ENCODE measurements at places on chromosomes 7 and 10. TPM values are rescaled to one million over a fixed set of nuclear protein-coding genes. Genes with fewer than 3 reads are reported as not detected.

DNA sequence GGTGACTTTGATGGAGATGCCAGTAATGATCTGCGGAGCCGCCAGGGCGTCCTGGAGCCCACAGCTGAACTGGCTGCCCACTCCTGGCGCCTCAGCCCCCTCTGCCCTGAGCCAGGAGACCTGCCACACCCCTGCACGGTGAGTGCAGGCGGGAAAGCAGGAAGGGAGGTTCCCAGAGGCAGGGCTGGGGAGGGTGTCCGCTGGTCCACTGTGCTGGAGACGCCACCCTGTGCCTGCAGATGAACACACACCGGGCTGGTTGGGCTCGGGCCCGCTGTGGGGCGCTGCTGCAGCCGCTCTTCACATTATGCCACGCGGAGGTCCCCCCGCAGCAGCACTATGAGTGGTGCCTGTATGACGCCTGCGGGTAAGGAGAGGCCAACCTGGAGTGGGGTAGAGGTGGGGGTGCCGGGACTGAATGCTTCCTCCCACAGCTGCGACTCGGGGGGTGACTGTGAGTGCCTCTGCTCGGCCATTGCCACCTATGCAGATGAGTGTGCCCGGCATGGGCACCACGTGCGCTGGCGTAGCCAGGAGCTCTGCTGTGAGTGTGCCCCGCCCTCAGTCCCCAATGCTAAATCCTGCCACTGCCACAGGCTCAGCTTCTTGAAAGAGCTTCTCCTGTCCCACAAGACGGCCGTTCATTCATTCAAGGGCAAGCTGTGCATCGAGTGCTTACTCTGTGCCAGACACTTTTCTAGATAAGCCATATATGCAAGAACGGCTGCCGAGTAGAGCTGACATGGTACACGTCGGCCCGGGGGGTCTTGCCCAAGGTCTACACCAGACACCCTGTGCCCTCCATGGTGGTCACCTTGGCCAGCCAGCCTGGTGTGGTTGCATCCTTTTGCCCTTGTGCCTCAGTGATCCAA lies 14.3 kb upstream of the ZNF467 start:
- DNase-seq: no peak
- H3K36me3 ChIP-seq: no peaks in the 10 kb centered on the region
- H3K27me3 ChIP-seq: peaks cover 9% of the 10 kb centered on the region

GRCh38 chr7:38872202-38872601 lies 36.8 kb downstream of the VPS41 start:
- H3K27ac ChIP-seq: no peak overlapping the region
- H3K36me3 ChIP-seq: peaks cover 6% of the 10 kb centered on the region
- H3K4me3 ChIP-seq: no peak overlapping the region
- no peaks in the 10 kb centered on the region for H3K27me3 ChIP-seq
- H3K4me1 ChIP-seq: peaks cover 6% of the 10 kb centered on the region
- DNase-seq: no peak

The THSD7A gene
- 2.0 TPM for total RNA-seq

- H3K36me3 ChIP-seq: peaks cover 15% of the 10 kb centered on the region
- peaks cover 2% of the 10 kb centered on the region for H3K4me1 ChIP-seq
- no peaks in the 10 kb centered on the region for H3K27me3 ChIP-seq
- H3K4me3 ChIP-seq: no peak overlapping the region
- no peak for DNase-seq
Observed at GRCh38 chr10:7982727-7983126, 71.8 kb upstream of the GATA3 start.

GRCh38 chr10:133039107-133039802 lies 48.5 kb upstream of the ADGRA1 start:
- H3K36me3 ChIP-seq: no peaks in the 10 kb centered on the region
- no peaks in the 10 kb centered on the region for H3K4me1 ChIP-seq
- H3K27me3 ChIP-seq: peaks cover 14% of the 10 kb centered on the region
- no peak for DNase-seq
- H3K4me3 ChIP-seq: no peak overlapping the region

The ZNF736 gene
- not detected for total RNA-seq

DNA sequence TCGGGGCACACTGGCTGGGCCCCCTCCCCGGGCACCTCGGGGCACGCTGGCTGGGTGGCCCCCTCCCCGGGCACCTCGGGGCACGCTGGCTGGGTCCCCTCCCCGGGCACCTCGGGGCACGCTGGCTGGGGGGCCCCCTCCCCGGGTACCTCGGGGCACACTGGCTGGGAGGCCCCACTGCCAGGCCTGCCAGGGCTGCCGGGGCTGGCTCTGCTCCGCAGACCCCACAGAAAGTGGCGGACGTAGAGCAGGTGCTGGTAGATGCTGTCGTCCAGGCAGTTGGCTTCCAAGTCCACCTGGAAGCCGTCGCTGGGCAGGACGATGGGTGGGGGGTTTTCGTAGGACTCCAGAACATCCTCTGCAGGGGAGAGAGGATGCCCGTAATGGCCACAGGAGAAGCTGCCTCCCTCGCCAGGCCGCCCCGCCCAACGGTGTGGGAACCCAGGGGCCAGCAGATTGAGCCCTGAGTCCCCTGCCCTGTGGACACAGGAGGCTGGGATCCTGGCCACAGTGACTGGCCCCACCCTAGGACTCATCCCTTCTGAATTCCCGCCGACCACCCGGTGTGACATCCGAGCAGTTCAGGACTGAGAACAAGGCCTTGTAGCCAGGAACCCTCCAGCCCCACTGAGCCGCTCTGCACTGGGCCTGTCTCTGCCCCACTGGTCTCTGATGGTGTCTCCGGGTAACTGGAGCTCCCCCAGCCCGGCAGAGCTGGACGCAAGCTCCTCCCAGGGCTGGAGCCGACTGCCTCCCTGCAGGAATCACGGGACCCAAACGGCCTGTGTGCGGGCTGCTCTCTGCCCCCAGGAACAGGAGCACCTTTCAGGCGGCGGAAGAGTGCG lies 28.2 kb downstream of the AP5Z1 start:
- H3K27ac ChIP-seq: no peak overlapping the region
- peaks cover 6% of the 10 kb centered on the region for H3K27me3 ChIP-seq
- DNase-seq: no peak
- no peaks in the 10 kb centered on the region for H3K4me1 ChIP-seq
- H3K36me3 ChIP-seq: no peaks in the 10 kb centered on the region

DNA sequence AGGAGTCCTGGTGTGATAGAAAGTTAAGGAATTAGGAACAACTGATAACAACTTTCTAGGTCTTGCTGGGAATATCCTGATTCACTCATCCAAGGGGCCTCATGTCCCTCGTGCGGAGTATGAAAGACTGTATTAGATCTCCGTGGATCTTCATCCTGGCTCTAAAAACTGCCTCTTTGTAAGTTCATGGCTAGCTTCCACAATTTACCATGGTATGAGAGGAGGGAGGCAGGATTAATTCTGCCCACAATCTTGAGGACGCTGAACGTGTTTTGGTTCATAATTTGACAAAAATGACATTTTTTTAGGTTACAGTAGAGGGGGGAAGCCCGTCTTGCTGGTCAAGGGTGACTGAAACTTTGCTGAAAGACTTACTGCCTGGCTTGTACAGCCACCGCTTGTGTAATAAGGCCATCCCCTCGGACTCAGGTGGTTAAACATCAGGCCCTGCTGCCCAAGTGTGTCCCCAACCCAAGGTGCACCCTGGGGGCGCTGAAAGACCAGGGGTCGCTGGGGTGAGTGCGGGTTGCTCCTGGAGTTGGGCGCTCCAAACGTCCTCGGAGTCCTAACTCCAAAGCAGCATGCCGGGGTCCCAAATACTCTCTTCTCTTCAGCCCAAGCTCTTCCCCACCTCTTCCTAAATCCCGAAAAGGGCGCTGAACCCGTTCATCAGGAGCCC lies 733 bp downstream of the HIBADH start:
- peak overlapping the region; percentile 86 for H3K4me3 ChIP-seq
- no peaks in the 10 kb centered on the region for H3K27me3 ChIP-seq
- H3K4me1 ChIP-seq: peaks cover 17% of the 10 kb centered on the region
- DNase-seq: no peak
- H3K36me3 ChIP-seq: peaks cover 4% of the 10 kb centered on the region

The MPP7 gene
- 37.4 TPM for total RNA-seq

The FBH1 gene
- 77.8 TPM for total RNA-seq

DNA sequence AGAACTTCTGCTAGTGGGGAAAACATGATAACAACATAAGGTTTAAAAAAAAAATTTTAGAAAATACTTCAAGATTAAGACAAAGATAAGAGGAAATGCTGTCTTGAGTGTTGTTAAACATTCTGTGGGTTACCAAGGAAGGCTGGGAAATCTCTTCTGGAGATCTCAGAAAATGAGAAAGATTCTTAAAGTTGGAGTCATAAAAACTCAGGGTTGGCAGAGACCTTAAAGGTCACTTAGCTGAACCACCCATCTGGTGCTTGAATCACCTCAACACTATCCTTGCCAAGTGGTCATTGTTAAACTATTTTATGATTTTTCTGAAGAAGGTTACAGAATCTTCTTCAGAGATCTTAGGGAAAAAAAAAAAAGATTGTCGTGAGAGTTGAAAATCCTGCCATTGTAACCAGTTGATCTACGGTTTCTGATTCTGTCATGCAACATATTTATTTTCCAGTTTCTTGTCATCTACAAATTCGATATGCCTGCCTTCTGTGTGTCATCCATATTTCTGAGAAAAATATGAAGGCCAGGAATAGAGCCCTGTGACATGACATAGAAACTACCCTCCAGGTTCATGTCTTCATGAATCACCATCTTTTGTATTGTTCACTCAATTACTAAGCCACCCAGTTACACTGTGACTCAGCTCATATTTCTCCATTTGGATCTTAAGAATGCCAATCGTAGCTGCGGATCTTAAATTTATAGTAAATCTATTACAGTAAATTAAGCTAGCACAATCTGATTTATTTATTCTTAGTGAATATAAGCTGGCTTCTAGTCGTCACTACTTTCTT lies 179.2 kb downstream of the ST7 start:
- no peak overlapping the region for H3K4me3 ChIP-seq
- H3K27ac ChIP-seq: peak overlapping the region; percentile 83

DNA sequence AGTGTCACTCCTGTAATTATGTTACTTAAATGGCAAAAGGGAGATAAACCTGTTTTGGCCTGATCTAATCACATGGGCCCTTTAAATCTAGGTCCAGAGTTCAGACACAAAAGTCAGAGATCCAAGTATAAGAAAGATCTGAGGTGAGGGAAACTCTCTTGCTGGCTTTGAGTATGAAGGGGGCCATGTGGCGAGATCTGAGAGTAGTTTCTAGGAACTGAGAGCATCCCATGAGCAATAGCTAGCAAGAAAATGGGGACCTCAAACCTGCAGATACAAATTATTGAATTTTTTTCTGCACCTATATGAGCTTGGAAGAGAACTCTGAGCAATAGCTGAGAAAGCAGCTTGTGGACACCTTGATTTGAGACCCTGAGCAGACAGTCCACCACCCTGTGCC lies 27.6 kb downstream of the ANKRD7 start:
- H3K27ac ChIP-seq: no peak overlapping the region
- H3K36me3 ChIP-seq: no peaks in the 10 kb centered on the region
- no peaks in the 10 kb centered on the region for H3K4me1 ChIP-seq

DNA sequence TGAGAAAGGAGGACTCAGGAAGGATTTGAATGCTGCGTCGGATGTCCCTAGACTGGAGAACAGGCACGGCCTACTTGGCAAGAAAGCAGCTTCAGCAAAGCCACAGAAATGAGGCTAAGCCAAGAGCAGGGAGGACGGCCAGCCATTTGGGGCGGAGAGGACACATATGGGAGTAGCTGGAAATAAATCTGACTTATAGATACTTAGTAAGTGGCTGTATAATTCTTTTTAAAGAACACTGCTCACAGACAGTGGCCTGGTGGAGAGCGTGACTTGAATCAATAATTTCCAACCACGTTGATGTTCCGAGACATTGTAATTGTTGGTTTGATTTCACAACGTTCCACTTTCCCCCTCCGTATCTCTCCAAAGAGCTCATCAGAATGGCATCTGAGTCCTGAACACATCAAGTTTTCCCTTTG lies 67.7 kb upstream of the JCAD start:
- DNase-seq: no peak
- no peak overlapping the region for H3K27ac ChIP-seq
- H3K4me3 ChIP-seq: no peak overlapping the region
- H3K27me3 ChIP-seq: peaks cover 19% of the 10 kb centered on the region
- H3K36me3 ChIP-seq: no peaks in the 10 kb centered on the region

GRCh38 chr10:3122486-3123205 lies 49.9 kb downstream of the PITRM1 start:
- DNase-seq: no peak
- H3K36me3 ChIP-seq: peaks cover 37% of the 10 kb centered on the region
- no peaks in the 10 kb centered on the region for H3K27me3 ChIP-seq
- no peak overlapping the region for H3K4me3 ChIP-seq

The MACROH2A2 gene
- total RNA-seq: 36.5 TPM

DNA sequence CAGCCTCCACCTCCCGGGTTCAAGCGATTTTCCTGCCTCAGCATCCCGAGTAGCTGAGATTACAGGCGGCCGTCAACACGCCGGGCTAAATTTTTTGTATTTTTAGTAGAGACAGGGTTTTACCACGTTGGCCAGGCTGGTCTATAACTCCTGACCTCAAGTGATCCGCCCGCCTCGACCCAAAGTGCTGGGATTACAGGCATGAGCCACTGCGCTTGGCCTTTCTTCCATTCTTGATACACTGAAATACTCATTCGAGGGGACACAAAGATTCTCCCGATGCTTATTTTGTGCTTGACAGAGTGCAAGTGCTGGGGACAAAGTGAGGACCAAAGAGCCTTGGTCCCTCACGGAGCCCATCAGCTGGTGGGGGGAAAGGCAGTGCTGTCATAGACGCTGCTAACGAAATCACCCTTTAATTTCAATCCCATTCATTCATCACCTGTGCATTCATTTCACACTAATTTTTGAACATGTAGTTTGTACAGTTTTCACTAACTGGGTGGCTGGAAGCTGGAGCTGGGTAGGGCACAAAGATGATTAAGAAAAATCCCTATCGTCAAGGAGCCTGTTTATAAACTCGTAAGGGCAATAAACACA lies 621 bp upstream of the FAM133B start:
- peak overlapping the region; percentile 98 for H3K4me3 ChIP-seq
- no peak for DNase-seq
- peaks cover 4% of the 10 kb centered on the region for H3K27me3 ChIP-seq
- H3K36me3 ChIP-seq: no peaks in the 10 kb centered on the region
- H3K4me1 ChIP-seq: peaks cover 35% of the 10 kb centered on the region
- H3K27ac ChIP-seq: no peak overlapping the region

The RPP30 gene
- 32.8 TPM for total RNA-seq

The TLL2 gene
- 0.18 TPM for total RNA-seq

GRCh38 chr10:132195366-132196075 lies 8.8 kb downstream of the DPYSL4 start:
- no peak for DNase-seq
- no peaks in the 10 kb centered on the region for H3K4me1 ChIP-seq
- no peak overlapping the region for H3K4me3 ChIP-seq
- H3K27ac ChIP-seq: no peak overlapping the region
- H3K27me3 ChIP-seq: no peaks in the 10 kb centered on the region
- H3K36me3 ChIP-seq: peaks cover 10% of the 10 kb centered on the region

- no peak overlapping the region for H3K27ac ChIP-seq
- H3K36me3 ChIP-seq: peaks cover 34% of the 10 kb centered on the region
- H3K27me3 ChIP-seq: no peaks in the 10 kb centered on the region
- no peak overlapping the region for H3K4me3 ChIP-seq
- no peak for DNase-seq
Observed at GRCh38 chr10:125025341-125025740, 83.4 kb downstream of the ZRANB1 start.

The AKR1C8 gene
- not detected for total RNA-seq

- H3K36me3 ChIP-seq: no peaks in the 10 kb centered on the region
- no peak for DNase-seq
- H3K4me3 ChIP-seq: no peak overlapping the region
- no peaks in the 10 kb centered on the region for H3K27me3 ChIP-seq
- peaks cover 4% of the 10 kb centered on the region for H3K4me1 ChIP-seq
Observed at GRCh38 chr7:41391818-41392217, 311.1 kb downstream of the INHBA start.

Measured in osteocyte (in vitro differentiated cells).